ENCODE measurements at places on chromosomes 5 and 9. TPM values are rescaled to one million over a fixed set of nuclear protein-coding genes. Genes with fewer than 3 reads are reported as not detected.

- peak; percentile 60 for DNase-seq
These were observed 19.5 kb upstream of the ARAP3 start for GRCh38 chr5:141701360-141702119.

SPINK7 gene
- total RNA-seq: not detected

DNA sequence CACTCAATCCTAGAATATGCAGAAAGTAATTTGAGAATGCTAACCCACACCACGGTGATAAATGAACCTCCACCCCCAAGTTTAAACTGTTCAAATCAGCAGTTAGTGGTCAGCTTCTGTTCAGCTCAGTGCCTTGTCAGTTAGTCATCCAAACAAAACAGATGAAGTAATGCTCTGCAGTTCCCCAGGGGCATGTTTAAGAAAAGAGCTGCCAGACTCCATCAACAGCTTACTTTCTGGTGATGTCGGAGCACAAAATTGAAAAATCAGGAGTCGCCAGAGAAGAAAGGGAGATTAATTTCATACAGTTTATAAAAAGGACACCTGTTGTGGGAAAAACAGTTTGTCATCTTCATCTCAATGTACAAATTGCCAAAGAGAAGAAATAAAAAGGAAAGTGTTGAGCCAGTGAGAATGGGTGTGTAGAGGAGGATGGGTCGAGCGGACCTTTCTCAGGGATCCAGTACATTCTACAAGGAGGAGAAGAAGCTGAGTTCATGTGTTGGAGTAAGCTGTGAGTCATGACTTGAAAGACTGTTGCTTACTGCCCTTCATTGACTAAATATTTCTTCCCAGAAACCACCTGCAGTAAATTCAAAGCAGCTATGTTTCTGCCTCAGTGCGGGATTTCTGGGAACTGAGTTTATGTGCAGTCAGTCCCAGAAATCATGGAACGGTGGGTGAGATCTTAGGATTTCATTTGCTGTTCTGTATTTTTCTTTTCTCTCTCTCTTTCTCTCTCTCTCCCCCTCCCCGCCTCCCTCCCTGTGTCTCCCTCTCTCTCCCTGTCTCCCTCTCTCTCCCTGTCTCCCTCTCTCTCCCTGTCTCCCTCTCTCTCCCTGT lies 13.7 kb downstream of the TRIO start:
- DNase-seq: no peak

FPGS gene
- 55.1 TPM for total RNA-seq

ASTN2 gene
- total RNA-seq: 4.3 TPM

SLC23A1 gene
- not detected for total RNA-seq

GABRA6 gene
- total RNA-seq: not detected

GRCh38 chr5:143569722-143570567 lies 166.5 kb upstream of the NR3C1 start:
- DNase-seq: no peak

ALDH7A1 gene
- 27.9 TPM for total RNA-seq

DNA sequence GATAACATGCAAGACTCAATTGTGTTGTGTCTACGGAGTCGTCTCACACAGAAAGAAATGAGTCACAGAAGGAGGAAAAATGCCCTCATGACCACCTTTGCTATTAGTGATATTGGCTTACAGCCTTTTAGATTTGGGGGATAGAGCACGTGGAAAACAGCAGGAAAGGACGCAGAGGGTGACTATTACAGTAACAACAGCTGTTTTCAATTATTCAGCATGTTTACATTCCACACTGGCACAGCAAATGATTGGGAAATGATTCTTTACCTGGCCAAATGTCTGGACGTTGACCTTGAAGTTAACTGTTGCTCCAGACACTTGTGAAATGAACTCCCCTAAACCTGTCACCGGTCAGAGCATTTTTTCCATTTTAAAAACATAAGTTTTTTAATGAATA lies 46.8 kb downstream of the APTX start:
- no peak for DNase-seq

RLN2 gene
- total RNA-seq: not detected

DNA sequence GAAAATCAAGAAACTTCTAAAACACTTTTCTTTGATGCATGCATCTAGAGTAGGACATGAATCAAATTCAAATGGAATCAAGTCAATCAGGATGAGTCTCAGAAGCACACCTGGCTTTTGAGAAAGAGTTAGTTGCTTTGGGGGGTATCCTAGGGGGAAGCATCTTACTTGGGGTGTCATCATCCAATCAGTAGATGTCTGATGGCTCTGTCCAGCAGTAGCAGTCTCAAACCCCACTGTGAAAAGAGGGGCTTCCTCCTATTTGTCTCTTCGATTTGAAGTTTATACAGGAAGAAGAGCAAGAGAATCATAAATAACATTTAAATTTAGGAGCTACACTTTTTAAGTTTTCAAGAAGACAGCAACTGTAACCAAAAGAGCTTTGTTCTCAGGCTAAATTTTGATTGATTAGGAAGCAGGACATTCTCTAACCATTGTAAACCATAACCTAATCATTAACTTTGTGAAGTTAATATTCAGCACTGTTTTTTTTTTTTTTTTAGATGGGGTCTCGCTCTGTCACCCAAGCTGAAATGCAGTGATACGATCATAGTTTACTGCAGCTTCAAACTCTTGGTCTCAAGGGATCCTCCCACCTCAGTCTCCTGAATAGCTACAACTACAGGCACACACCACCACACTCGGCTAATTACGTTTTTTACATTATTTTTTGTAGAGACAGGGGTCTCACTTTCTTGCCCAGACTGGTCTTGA lies 614.7 kb downstream of the CSNK1G3 start:
- no peak for DNase-seq

MSMP gene
- not detected for total RNA-seq

DNA sequence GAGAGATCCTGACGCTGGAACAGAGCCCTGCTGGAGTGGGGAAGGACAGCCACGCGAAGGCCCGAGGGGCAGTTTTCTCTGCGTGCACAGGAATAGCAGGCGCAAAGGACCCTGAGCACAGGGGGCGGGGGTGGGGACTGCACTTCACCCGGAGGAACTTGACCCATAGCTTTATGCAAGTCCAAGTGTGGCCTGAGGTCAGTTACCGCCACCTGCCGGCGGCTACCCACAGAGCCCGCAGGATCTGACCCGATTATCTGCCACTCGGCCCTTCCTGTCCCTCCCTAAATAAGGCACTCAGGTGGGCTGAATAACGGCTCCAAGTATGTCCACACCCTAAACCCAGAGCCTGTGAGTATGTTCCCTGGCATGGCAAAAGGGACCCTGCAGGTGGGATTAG lies 65.4 kb upstream of the FCN1 start:
- DNase-seq: peak; percentile 85

- no peak for DNase-seq
These were observed 37.4 kb downstream of the SNX24 start for GRCh38 chr5:122882831-122883230.

GRCh38 chr5:159047086-159047485 lies 52.6 kb downstream of the EBF1 start:
- no peak for DNase-seq

- DNase-seq: no peak
These were observed 39.0 kb upstream of the TARS1 start for GRCh38 chr5:33401482-33402390.

CENPH gene
- total RNA-seq: 3.0 TPM

GRCh38 chr5:55441107-55441771 lies 93.5 kb downstream of the PLPP1 start:
- DNase-seq: no peak

GRCh38 chr9:74138182-74138581 lies 359.0 kb upstream of the RORB start:
- no peak for DNase-seq

DNA sequence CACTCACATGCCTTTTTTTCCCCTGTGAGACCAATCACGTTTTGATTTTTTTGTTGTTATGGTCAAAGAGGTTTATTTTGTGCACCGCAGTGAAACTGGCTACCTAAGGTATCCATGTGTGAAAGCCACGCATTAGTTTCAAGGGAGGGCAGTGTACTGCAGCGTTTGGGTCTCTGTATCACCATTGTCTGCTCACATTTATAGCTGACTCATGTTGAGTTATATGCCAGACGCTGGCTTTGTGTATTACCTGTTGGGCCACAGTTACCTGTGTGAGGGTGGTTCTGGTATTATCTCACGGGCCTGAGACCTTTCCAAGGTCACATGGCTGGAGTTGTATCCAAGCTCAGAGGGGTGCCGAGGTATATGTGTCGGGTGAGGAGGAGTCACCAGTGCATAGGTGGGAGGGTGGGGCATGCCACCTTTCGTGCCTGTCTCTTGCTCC lies 75.8 kb downstream of the ARHGAP26 start:
- no peak for DNase-seq

- DNase-seq: no peak
These were observed 308.1 kb downstream of the LRRC70 start for GRCh38 chr5:62886603-62887315.

LMX1B gene
- 1.4 TPM for total RNA-seq

ACOT12 gene
- not detected for total RNA-seq

DNA sequence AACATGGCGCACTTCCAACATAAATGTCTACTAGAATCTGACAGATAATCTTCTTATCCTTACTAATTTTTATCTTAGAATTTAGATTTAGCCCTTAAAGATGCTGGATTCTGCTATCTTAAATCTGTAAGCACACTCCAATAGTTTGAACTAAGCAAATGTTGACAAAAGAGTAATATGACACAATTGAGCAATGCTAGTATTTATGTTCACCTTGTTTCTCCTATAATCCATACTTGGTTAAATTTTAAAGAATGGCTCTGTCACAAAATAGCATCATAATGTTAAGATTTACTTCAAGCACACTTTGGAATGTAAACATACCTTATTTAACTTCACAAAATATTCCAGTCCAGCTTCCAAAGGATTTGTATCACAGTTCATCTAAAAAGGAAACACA lies 38.8 kb upstream of the ARSB start:
- no peak for DNase-seq

DNA sequence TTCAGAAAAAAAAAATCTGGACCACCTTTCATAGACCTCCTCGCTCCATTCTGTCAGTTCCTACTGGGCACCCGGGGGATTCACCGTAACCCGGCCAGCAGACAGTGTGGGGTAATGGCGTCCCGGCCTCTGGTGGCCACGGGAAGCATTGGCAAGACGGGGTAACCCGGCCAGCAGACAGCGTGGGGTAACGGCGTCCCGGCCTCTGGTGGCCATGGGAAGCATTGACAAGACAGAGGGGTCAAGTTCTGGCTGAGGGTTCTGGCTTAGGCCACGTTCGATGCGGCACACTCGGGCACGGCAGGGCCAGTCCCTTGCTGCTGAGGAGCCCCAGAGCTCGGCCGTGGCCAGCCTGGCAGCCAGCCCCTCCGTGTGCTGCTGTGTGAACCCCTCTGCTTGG lies 116.2 kb upstream of the RAPGEF1 start:
- no peak for DNase-seq

SLC6A7 gene
- 0.19 TPM for total RNA-seq

IL3 gene
- not detected for total RNA-seq

DNA sequence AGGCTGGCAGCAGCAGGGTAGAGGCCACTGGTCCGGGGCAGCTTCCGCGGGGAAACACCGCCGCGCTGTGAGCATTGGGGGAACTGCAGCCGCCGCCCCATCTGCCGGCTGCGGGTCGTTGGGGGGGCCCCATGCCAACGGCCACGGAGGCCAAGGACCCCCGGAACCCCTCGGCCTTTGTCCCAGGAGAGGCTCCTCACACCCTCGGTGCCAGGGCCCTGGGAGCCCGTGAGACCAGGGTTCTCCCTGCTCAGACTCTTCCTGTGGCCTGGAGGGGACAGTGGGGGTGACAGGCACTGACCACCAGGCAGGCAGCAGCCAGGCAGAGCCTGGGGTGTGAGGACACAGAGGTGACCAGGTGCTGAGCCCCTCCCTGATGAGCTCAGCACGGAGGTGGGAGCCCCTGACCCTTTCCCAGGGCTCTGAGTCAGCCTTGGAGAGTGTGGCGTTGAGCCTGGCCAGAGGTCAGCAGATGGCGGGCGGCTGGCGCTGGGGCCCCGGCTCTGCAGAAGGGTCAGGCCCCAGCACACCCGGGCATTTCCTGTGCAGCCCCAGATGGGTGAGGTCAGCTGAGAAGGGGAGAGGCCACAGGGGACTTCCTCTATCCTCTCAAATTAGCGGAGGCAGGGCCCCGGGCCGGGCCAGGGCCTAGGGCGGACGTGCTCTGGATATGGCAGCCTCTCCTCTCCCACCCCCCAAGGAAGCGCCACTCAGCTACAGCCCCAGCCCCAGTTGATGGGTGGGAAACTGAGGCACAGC lies 17.9 kb upstream of the EGFL7 start:
- DNase-seq: peak; percentile 93

- DNase-seq: no peak
These were observed 44.4 kb downstream of the PARP8 start for GRCh38 chr5:50710838-50711237.

GRCh38 chr9:136665111-136665703 lies 2.5 kb downstream of the EGFL7 start:
- no peak for DNase-seq

DNA sequence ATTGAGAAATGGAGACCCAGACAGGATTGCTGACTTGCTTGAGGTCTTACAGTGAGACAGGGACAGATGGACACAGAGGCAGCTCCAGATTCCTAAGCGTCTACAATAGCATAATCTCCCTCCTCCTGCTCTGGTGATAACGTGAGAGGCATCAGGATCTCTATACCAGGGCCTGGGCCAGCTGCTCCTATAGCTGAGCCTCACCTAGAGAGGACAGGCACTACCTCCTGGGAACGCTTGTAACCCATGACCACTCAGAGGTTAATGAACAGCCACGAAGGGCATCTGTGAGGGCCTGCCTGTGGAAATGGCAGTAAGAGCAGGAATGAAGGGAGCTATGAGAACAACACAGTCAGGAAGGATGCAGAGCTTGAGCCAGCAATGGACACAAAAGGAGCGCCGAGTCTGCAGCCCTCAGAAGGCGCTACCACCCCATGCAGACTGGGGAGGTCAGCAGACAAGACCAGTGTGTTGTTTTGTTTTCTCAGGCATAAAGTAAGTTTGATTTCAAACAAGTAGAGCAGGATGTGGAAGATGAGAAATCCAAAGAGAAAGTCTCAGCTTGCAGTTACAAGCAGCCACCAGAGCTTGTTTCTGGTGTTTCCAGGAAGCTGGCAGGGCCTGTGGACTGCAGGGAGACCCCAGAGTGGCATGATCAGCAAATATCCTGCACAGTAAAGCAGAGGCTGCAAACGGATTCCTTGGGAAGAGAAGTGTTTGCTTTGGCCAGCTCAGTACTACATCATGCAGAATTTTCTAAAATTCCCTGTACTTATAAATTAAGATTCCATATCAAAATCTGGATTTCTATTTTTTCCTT lies 17.4 kb downstream of the ANKS6 start:
- peak; percentile 52 for DNase-seq

INSL4 gene
- total RNA-seq: not detected

GRCh38 chr9:91896513-91897121 lies 53.4 kb downstream of the ROR2 start:
- no peak for DNase-seq

- DNase-seq: no peak
These were observed 26.4 kb upstream of the LNPEP start for GRCh38 chr5:96909435-96909834.

C5orf52 gene
- not detected for total RNA-seq

DNA sequence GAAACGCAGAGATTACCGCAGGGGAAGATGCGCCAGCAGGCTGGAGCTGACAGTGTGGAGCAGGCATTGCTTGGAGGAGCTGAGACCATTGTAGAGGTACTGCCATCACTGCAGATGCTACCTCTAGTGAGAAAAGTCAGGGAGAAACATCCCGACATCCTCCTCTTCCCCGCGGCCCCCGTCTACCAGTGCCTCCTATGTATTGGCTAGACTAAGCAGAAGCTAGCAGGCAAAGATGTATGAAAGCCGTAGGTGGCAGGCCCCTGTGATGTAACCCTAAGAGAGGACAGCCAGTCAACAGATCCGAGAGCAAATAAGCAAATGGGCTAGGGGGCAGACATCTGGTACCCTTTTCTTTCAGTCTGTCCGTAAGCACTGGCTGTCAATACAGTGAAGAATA lies 115.5 kb upstream of the ACTBL2 start:
- DNase-seq: peak; percentile 80
